ENCODE measurements at places on chromosomes 3 and 15.
A peak's percentile ranks its signal among the peaks of the same experiment; 100 is the strongest.

DNA sequence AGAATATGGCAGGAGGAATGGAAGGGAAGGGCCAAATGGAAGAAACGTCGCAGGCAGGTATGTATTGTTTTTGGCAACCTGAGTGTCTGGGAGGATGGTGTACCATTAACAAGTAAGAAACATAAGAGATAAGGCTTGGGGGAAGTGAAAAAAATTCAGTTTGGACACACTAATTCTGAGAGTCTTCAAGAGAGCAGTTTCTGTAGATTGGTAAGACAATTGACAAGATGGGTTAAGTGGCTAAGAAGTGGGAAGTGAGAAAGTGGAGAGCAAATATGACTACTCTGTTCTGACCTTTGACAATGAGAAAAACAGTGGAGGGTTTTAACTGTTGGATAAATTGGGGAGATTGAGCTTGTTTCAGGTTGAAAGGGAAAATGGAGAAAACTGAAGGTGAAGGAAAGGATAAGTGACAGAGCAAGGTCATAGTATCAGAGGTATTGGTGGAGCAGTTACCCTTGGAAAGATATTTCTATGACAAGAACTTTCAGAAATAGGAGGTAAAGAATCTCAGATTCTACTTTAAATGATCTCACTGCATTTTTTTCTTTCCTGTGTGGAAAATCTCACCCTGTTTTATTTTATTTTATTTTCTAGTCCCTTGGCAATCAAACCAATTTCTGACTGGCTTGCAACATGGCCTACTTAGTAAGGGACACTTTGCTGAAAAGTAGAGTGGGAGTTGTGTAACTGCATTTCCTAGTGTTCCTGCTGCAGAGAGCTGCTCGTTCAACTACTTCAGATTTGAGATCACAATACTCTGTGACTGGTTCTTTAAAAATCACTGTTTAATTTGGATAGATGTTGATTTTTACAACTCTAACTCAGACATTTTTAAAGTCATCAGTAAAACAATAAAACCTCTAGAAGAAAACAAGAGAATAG lies 23.1 kb upstream of the GABPB1 start:
- DNase-seq, result peak; percentile 53

GRCh38 chr15:90035095-90035839 lies 34.1 kb downstream of the ZNF710 start:
- peak; percentile 90 for DNase-seq

GRCh38 chr3:197001106-197001971 lies 28.3 kb downstream of the MELTF start:
- no peak for DNase-seq

- DNase-seq, result no peak
Measured at GRCh38 chr15:60787837-60788691, 309.1 kb upstream of the ICE2 start.

- DNase-seq, result no peak
Measured at GRCh38 chr3:11134794-11135193, 19.5 kb upstream of the HRH1 start.

DNA sequence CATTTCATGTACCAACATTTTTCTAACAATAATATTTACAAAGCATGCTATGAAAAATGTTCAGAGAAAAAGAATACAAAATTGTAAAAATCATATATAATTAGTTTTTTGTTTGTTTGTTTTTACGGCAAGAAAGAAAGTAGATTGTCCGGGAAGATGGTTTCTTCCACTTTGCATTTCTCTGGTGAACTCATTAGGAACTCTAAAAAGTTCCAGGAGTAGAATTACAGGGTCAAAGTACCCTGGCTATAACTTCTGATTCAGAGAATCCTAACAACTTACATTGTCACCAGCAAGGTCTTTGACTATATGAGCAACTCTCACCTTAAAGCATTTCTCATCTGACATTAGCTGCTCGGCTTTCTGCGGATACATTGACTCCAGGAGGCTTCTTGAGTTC lies 196.7 kb downstream of the PDE8A start:
- DNase-seq, result no peak

DNA sequence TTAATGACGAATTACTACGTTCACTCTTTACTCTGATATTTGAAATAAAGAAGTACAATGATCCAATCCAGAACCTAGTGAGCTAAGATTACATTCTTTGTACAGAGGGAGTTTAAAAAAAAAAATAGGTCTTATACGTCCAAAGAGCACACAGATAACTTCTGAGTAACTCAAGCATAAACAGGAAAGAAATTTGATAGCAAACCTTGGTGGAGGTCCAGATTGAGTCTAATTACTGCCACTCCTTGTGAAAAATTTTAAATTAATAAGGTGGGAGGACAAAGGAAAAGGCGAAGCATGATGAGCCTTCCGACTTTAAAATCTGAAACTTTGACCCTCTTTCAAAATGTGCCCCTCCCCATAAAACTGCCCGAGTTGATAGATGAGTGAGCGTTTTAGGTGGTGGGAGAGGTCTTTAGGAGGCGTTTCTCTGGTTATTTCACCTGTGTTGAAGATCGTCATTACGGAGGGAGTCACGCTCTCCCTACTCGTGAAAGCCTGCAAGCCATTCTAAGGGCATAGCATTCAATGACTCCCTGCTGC lies 127.0 kb upstream of the ROBO2 start:
- no peak for DNase-seq

DNA sequence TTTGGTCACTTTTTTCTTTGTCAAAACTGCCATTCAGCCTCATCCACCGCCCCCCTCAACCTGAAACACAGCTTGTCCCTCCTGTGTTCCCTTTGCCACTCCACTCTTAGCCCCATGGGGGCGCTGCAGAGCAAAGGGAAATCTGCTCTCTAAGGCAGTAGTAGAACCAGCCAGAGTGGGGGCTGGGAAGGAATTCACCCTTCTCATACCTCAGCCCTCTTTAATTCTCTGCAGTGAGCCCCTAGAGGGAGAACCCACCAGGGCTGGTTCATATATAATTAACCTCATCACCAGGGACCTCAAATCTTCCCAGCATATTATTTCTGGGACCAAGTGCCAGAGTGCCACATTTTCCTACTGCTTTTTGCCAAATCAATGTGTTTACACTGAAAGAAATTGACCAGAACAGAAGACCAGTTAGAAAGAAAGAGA lies 2.8 kb upstream of the BCL6 start:
- DNase-seq, result peak; percentile 91
